ENCODE measurements at places on chromosomes 2 and 18.

DNA sequence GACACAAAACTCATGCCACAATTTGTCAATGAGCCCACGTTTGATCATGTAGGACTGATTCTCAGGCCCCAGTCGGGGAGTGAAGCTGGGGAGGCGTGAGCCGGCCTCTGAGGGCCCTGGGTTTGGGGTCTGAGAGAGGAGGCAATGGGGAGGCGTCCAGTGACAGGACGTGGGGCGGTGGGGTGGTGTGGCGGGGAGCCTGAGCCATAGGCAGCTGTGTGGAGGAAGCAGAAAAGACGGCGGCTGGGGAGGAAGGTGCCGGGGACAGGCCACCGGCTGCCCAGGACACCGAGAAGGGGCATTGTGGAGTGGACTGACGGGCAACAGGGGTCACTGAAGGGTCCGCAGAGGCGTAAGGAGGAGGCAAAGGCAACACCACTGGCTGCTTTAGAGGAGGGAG lies 7.2 kb downstream of the CHPF start:
- no peak for DNase-seq

DNA sequence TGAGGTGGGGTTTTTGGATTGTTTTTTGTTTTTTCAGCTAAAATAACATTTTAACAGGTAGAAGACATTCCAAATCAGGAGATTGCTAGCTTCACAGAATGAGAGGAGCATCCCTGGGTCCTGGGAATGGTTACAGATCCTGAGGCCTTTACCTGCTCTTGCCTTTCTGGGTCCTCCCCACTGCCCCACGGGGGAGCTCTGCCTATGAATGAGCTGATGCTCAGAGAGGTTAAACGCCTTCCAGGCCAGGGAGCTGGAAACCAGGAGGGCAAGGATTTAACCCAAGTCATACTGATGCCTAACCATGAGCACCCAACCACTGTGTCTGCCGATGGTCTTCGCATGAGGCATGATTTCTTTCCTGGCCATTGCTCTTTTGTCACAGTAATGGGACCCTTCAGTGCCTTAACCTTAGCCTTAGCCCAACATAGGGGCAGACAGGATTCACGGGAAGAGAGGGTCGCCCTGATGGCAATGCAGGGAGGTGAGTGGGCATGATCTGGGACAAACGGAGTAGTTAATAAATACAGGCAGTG lies 16.1 kb downstream of the MOCOS start:
- no peak for DNase-seq

GRCh38 chr2:214946949-214947348 lies 137.5 kb upstream of the BARD1 start:
- DNase-seq, result no peak

GRCh38 chr2:35501076-35501475 lies 854.5 kb upstream of the CRIM1 start:
- no peak for DNase-seq

- no peak for DNase-seq
Observed at GRCh38 chr2:239839306-239839705, 185.8 kb downstream of the NDUFA10 start.

DNA sequence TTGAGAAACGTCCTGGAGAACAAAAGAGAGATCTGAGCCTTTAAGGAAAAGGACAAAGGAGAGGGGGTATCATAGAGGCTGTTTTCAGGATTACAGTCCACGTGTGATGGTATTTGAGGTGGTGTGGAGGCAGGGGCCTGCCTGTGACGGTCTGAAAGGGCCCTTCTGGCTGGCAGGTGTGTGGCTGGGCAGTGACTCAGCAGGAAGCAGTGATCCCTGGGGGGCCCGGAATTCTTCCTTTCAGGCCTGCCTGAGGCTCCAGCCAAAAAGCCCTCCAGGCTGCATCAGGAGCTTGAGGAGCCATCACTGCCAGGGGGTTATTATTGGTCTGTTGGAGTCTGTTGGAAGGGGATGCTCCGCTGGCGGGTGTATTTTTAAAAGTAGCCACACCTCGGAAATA lies 97.2 kb upstream of the TMEM18 start:
- no peak for DNase-seq

DNA sequence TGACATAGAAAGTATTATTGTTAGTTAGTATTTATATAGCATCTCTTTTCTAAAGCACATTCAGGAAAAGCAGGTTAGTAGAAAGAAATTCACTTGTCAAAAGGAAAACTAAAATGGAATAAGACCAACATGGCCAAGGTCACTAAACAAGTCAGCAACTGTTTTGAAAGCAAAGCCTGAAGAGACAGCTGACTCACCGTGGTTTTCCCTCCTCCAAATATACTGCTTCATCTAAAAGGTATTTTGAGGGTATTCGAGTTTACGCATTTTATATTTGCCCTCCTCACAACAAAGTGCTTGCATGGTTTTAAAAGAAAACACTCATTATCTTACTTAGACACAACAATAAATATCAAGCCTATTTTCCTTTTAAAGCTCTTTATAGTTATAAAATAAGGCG lies 24.0 kb downstream of the ZNF385B start:
- DNase-seq, result no peak

- no peak for DNase-seq
Observed at GRCh38 chr2:30155889-30156658, 9.3 kb downstream of the YPEL5 start.

GRCh38 chr2:216679658-216680024 lies 15.7 kb downstream of the IGFBP5 start:
- no peak for DNase-seq

GRCh38 chr2:141041281-141041680 lies 1089.5 kb downstream of the LRP1B start:
- no peak for DNase-seq

DNA sequence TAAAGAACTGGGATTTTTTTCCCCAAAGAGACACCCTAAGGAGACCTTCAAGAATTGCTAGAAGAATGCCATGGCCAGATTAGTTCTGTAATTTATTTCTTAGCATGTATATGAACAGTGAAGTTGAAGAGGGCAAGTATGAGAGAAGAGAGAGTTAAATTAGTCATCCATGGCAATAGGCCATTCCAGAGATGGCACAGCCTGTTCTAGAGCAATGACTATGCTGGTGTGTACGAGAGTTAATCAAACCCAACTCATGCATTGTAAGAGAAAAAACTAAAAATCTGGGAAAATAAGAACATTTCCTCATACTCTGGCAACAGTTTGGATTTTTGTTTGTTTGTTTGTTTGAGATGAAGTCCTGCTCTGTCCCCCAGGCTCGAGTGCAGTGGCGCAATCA lies 112.1 kb upstream of the PIK3C3 start:
- no peak for DNase-seq

GRCh38 chr2:178449700-178450523 lies 1.1 kb downstream of the PRKRA start:
- DNase-seq, result no peak

DNA sequence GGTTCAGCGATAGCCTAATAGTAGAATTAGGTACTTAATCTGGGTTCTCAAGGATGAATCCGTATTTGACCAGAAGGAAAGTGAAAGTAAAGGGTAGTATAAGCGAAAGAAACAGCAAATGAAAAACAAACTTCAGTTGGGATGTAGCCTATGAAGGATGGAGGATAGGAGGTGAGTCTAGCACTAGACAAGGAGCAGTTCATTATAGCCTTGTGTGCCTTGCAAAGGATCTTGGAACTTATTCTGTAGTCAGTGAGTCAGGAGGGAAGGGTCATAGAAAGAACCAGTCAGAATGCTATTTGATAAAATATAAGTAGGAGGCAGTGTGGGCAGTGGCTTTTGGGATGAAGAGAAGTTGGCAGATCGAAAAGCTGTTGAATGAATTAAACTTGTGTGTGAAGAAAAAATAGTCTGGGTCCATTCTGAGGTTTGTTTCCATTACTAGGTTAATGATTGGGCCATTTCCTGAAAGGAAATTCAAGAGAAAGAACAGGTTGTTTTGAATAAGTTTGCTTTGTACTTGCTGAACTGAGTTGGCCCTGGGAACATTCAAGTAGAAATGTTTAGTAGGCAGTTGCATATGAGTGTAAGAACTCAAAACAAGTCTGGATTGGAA lies 48.5 kb downstream of the ANKRD12 start:
- no peak for DNase-seq

DNA sequence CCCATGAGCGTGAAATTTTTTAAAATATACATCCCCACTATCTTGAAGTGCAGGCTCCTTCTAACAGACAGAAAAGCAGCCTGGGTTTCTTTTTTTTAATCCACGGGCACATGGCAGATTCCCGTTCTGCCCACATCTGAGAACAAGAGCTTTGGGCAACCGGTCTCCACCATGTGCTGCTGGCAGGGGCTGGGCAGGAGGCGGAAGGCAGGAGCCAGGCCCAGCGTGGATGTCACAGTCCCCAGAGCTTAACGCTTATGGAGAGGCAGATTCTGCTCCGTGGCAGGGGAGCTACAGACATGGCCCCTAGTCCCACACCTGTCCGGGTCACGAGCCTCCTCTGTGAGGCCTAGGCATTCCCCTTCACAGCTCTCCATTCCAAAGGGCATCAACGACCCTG lies 503.0 kb upstream of the MYT1L start:
- DNase-seq, result no peak

DNA sequence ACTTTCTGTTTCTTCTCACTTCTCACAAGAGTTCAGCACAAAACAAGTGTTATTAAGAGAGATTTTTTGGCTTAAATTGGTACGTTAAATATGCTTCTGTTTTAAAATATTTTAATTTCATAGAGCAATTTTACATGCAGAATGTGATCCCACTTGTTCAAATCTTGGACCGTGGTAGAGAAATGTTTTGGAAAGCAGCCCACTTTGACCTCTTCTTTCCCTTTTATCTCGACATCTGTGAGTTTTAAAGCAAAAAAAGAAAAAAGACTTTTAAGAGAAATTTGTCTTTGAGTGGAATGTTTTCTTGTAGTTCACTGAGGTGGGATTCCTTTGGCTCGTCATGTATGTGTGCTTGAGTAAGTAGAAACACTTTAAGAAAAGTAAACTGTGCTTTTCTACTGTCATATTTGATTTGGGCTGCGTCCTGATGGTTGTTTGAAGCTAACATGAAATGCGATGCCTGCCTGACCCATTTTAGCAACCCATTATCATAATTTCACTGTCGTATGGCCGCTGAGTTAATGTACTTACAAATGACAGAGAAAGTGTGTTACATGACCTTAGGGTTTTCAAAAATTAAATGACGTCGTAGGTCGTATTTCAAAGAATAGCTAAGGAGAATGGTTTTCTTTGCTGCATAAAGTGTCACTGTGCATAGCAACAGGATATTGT lies 54.5 kb downstream of the TSHZ1 start:
- no peak for DNase-seq

- DNase-seq, result no peak
Observed at GRCh38 chr18:56891116-56891515, 240.0 kb downstream of the WDR7 start.

DNA sequence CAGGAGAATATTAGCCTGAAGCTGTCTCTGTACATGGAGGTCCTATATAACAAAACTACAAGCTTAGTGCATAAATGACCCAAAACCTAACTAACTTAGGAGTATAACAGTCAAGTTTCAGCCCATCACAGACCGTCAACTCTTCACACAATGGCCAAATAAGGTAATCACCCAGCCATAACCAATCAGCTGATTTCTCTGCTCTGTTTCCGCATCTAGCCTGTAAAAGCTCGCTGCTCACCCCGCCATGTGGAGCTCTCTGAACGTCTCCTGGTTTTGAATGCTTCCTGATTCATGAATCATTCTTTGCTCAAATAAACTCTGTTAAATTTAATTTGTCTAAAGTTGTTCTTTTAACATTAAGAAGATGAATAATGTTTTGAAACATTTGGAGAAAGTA lies 593.6 kb downstream of the TMX3 start:
- DNase-seq, result no peak

DNA sequence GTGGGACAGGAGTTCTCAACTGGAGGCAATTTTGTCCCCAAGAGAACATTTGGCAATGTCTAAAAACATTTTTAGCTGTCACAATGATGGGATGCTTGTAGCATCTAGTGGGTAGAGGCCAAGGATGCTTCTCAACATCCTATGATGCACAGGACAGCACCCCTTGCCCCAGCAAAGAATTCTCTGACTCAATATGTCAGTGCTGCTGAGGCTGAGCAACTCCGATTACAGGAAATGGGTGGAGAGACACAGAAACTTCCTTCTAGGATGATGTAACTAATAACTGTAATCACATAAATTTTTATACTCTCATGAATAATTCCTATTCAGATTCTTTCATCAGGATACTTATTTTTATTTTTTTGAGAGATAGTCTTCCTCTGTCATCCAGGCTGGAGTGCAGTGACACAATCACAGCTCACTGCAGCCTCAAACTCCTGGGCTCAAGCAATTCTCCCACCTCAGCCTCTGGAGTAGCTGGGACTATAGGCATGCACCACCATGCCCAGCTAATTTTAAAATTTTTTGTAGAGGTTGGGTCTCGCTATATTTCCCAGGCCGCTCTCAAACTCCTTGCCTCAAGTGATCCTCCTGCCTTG lies 120.3 kb upstream of the ACAA2 start:
- no peak for DNase-seq

- no peak for DNase-seq
Observed at GRCh38 chr2:233115121-233115520, 55.0 kb downstream of the INPP5D start.

- DNase-seq, result no peak
Observed at GRCh38 chr2:119491776-119492525, 32.3 kb downstream of the SCTR start.

GRCh38 chr18:47758000-47758399 lies 172.5 kb downstream of the SMAD2 start:
- DNase-seq, result no peak

DNA sequence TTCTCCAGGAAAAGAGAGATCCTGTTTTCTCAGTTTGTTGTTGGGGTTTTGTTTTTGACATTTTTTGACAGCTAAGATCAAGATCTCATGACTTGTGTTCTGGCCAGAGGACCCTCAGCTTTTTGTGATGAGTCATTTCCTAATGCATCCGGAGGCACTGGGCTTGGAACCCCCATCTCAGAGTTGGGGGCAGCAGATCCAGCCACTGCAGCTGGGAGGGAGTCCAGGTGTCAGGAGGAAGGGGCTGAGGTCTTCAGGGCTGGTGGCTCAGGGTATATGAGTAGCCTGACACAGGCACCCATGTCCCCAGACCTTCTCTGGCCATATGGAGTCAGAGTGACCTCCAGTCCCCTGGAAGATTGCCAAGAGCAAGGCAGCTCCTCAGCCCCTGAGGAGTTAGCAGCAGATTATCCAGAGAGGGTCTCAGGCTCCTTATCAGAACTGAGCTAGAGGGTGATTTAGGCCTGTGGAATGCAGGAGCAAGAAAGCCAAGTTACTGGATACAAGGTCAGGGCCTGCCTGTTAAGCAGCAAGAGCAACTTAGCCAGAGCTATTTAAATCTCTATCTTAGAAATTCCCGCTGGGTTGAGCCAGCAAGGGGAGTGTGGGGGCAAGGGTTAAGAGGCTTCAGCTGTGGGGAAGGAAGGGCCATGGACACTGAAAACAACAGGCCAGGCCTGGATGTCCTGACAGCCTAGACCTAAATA lies 62.4 kb downstream of the TANC1 start:
- no peak for DNase-seq

DNA sequence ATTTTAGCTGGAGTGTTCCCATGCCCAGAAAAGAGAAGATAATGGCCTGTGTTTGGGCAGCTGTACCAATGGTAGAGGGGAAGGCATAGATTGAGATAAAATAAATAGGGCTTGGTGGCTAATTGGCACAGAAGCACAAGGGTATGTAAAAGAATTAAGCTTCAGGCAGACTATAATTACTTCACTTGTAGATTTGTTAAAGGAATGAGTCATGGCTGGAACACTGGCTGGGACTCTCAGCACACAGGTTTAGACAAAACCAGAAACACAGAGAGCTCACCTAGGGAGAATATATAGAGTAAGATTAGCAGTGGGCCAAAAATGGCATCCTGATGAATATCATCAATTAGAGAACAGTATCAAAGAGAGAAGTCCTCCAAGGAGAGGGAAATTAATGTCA lies 198.3 kb upstream of the FIGN start:
- DNase-seq, result no peak

GRCh38 chr2:216142540-216142939 lies 33.4 kb downstream of the XRCC5 start:
- no peak for DNase-seq

- no peak for DNase-seq
Observed at GRCh38 chr2:46913471-46914381, 1.9 kb downstream of the MCFD2 start.
